Erythroblast (primary cell): ENCODE measurements at places on chromosomes 5 and 9.
A peak's percentile ranks its signal among the peaks of the same experiment; 100 is the strongest.

DNA sequence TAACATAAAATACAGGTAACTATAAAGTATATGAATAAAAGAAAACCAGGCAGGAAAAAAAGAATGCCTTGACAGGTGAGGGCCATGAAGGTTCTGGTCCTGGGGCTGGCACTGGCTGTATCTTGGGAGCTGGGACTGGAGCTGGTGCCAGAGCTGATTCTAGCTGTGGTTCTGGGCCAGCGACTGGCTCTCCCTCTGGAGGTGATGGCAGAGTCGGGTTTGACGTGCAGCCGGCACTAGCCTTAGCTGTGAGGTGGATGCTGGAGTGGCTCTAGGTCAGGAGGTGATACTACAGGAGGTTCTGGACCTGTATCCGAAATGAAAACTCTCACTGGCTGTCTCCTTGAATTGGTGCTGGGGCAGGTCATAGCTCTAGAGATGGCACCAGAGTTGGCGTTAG lies 22.3 kb downstream of the OBP2B start:
- no peak for DNase-seq

- no peak for DNase-seq
Measured at GRCh38 chr5:124315741-124316415, 430.6 kb downstream of the ZNF608 start.

DNA sequence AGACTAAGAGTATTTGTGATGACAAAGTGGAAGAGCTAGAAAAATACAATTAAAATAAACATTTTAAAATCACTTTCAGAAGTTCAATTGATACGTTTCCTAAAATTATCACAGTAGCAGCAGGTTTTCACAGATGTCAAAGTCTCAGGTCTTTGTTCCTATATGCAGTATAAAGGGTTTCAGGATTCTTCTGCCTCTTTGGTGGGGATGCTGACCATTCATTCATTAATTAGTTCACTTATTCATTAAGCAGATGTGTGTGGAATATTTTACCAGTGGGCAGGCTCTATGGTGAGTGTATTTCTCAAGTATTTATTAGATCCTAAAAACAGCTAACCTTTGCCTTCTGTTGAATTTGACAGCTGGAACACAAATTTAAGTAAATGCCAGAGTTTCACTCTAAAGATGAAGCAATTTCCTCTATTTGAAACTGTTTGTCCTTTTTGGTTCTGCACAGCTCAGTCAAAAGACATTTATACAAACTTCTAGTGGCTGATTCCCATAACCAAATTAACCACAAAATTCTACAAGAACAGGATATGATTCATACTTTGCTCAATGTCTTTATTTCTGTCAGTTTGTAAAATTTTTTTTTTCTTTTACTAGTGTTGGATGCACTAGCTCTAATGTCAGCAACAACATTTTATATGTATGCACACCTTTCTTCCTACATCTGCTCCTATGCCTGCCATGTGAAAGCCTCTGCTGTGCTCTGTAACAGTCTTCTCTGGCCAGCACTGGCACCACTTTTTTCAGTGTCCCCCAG lies 75.9 kb upstream of the PRR16 start:
- DNase-seq = no peak

GRCh38 chr5:168972731-168973130 lies 328.2 kb downstream of the SLIT3 start:
- no peak for DNase-seq

GRCh38 chr5:147751156-147751830 lies 31.2 kb downstream of the JAKMIP2 start:
- no peak for DNase-seq

DNA sequence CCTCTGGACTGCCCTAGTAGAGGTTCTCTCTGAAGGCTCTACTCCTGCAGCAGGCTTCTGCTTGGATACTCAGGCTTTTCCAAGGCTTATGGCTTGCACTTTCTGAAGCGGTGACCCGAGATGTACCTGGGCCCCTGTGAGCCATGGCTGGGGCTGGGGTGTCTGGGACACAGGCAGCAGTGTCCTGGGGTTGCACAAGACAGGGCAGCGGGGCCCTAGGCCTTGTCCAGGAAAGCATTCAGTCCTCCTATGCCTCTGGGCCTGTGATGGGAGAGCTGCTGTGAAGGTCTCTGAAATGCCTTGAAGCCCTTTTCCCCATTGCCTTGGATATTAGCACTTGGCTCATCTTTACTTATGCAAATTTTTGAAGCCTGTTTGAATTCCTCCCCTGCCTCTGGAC lies 192.2 kb downstream of the YTHDC2 start:
- no peak for DNase-seq

DNA sequence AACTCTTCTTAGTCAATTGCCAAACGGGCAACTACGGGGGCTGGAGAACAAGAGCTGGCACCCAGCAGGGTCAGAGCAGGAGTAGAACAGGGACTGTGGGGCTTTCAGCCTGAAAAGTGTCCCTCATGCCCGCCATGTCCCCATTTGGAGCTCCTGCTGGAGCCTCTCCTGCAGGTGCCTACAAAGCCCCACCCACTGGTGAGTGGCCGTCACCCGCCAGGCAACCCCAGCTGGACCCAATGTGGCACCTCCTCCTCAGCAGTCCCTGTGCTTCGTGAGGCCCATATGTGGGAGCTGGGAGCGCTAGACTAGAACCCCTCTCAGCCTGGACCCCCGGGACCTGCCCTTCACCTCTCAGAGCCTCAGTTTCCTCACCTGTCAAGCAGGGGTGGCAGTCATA lies 40.9 kb downstream of the VAV2 start:
- DNase-seq = no peak

DNA sequence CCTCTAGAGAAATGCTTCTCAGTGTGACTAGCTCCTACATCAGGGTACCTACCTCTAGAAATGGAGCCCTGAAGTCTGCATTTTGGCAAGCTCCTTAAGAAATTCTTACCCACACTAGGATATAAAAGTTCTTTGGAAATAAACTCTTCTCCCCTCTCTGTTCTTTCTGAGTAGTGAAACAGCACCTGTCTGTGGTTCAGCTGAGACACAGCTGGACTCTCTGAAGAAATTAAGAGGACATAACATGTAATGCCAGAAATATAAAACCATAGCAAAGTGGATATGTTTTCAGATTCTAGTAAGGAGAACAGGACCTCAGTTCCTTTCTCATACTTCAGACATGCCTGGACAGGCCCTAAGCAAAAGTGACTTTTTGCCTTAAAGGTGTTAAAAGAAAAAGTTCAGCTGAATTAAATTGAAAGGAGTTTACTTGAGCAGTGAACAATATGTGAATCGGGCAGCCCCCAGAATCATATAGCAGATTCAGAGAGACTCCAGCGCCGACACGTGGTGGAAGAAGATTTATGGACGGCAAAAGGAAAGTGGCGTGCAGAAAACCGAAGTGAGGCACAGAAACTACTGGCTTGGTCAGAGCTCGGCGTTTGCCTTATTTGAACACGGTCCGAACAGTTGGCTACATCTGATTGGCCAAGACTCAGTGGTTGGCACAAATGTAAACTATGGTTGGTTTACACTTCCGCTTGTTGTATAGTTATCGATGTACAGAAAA lies 64.5 kb downstream of the PRKACG start:
- no peak for DNase-seq

- DNase-seq = no peak
Measured at GRCh38 chr5:160231783-160232342, 2.6 kb downstream of the FABP6 start.

DNA sequence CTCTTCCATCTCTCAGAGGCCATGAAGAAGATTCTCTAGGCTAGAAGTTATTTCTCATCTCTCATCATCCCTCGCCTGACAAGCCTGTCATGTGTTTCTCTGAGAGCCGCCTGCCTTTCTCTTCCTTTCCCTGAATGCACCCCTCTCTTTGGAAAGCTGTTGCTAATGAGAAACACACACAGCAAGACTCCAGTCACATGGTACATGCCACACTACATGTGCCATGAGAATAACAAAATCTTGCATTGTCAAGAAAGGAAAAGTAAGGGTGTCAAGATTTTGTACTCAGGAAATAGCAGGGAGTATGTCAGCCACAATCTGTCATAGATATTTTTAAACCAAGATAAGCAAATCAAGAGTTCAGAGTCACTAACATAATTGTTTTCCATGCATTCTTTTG lies 8.9 kb downstream of the AGXT2 start:
- DNase-seq = no peak

GRCh38 chr5:78888580-78889368 lies 96.3 kb downstream of the ARSB start:
- DNase-seq = peak; percentile 25

DNA sequence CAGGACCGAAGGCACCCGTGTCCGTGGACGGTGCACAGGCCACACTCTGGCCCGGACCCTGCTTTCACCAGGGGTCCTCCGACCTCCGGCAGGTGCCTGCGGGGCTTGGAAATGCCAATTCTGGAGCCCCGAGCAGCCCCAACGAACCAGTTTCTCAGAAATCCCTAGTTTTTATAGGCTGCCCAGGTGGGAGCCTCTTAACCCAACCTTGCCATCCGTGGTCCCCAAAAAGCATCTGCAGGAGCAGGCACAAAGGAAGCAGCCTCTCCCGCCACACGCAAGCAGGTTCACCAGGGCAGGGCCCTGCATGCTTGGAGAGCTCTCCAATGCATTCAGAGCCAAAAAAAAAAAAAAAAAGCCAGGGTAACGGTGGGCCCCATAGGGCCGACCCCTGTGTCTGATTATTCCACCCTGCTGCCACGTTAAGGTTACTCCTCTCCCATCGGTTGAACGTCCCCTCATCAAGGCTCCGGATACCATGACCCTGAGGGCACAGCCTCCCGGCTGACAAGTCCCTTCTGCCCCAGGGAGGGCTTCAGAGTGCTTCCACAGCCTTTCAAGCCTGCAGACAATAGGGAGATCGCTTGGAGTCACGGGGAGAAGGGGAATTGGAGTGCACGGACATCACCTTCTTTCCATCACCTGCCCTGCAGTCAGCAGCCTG lies 796 bp upstream of the TPRN start:
- DNase-seq = no peak

GRCh38 chr5:170357955-170358444 lies 31.2 kb downstream of the KCNMB1 start:
- peak; percentile 12 for DNase-seq

DNA sequence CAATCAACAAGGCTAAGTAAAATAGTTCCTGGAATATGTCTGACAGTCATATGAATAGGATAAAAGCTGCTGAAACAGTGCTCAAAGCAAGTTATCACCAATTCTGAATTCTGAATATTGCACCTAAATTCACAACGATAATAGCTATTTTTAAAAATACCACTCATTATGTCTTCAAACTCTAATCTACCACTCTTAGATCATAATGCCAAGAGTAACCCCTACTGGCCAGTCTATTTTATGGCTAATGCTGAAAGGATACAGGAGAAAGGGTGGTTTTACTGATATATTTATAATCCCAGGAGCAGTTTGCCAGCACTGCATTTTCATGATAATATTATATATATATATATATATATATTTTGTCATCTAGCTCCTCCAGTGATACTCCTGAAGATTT lies 232.8 kb downstream of the PDE4D start:
- DNase-seq = peak; percentile 49

GRCh38 chr5:132070460-132071337 lies 2.9 kb upstream of the CSF2 start:
- DNase-seq = peak; percentile 18

DNA sequence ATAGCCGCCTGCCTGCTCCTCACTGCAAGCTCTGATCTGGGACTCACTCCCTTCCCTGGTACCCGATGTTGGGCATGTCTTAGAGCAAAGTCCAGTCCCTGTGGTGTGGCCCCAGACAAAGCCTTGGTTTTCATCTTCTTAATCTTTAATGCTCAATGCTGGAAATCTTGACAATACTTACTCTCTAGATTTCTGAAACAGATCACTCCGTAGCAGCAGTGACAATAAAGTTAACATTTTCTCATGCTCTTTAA lies 260.2 kb upstream of the IRX2 start:
- DNase-seq = no peak

DNA sequence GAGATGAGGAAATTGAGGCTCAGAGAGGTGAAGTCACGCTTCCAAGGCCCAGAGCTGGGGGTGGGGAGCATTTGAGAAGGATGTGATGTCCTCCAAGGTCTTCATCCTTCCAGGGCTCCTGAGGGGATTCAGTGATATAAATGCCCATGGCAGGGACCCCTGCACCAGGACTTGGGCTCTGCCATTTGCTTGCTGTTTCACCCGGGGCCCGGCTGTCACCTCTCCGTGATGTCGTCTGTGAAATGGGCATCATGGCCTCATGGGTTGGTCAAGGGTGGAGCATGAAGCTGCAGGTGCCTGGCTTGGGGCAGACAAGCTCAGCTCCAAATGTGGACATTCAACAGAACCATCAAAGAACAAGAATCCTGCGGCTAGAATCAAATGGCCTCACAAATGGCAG lies 253.1 kb downstream of the PBX3 start:
- no peak for DNase-seq

GRCh38 chr5:143916451-143916850 lies 104.5 kb downstream of the HMHB1 start:
- DNase-seq = no peak

DNA sequence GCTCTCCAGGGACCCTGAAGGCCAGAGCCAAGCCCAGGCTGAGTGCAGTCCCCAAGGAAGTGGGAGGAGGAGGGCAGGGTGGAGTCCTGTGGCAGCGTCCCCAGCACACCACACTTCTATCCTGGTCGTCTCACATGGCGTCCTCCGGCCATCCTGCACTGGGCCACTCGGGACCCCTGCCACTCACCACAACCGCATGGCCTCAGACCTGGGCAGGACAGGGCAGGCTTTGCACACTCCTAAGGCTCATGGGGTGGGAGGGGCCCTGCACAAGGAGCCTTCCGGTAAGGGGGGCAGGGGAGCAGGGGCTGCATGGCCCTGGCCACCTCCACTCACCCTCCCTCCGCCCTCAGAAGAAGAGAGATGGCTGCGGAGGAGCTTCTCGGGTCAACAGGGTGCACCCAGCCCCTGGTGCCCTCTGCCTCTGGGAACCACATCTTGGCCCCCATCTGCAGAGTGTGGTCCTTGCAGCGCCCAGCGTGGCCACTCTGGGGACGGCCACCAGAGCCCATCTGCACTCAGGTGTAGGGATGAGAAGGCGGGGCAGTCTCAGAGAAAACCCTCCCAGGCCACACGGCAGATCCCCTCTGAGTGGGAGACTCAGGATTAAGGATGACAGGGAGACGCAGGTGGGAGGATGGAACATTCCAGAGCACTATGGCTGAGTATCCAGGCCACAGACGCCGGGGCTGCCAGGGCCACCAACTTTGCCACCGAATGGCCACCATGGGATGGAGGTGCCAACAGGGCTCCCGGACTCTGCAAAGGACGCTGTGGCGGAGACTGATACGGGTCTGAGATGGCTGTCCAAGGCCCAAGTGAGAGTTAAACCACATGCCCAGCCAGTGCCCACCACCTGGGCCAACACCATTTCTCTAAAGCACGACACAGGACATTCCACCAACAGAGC lies 7.6 kb downstream of the TPPP start:
- no peak for DNase-seq

- no peak for DNase-seq
Measured at GRCh38 chr5:7970816-7971215, 101.9 kb downstream of the MTRR start.

DNA sequence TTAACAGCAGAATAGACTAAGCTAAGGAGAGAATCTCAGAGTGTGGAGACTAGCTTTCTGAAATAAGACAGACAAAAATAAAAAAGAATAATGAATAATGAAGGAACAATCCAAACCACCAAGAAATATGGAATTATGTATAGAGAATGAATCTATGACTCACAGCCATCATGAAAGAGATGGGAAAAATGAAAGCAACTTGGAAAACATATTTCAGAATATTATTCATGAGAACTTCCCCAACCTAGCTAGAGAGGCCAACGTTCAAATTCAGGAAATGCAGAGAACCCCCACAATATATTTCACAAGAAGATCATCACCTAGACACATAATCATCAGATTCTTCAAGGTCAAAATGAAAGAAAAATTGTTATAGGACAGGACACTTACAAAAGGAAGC lies 349.0 kb upstream of the MPDZ start:
- DNase-seq = no peak
